ENCODE measurements at places on chromosomes 5 and 9.

- DNase-seq = no peak
These were observed 69.4 kb upstream of the ADAMTS2 start for GRCh38 chr5:179414459-179415261.

DNA sequence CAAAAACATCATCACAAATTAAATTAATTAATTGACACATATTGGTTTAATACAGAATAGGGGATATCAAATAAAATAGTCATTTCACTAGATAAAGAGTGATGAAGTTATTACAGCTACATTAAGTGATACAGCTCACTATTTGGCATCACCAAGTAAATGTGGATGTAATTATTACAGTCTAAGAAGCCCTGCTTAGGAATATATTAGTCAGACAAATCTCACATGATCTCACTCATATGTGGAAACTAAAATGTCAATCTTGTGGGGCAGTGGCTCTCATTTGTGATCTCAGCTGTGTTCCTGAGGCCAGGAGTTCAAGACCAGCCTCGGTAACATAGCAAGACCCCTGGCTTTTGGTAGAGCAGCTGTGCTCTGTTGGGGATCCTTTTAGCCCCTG, 233.4 kb upstream of the RGMB start:
- DNase-seq = no peak

- no peak for DNase-seq
These were observed 72.5 kb downstream of the MACROH2A1 start for GRCh38 chr5:135326296-135327254.

DNA sequence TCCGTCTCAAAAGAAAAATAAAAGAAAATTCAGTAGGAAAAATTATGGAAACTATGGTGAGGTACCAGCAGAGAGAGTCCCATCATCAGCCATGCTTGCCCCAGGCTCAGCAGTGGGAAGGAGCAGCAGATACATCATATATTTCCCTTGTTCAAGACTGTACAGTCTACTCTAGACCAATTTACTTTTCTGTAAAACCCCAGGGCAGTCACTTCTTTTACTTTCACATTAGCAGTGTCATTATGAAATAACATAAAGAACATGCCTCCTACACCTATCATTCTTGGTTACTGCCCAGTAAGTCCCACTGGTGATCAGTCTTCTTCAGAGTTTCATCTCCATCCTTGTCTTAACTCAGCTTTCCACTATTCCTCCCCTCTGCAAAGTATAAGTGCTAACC, 1145.0 kb downstream of the MAT2B start:
- no peak for DNase-seq

DNA sequence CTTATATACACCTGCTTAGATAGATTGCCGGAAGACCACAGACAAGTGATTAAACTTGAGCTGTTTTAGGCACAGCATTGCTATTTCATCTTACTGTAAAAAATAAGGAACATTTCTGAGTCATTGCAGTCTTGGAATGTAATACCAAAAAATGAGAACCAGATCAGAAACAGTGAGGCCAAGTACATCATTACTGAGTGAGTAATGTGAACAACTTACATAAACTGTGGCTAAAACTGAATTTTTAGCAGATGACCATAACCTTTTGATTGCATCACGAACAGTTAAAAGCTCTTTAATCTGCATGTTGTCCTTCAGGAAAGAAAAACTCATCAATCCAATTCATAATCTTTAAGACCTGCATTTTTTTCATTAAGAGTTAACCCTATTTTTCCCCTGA, 157.1 kb upstream of the FGF10 start:
- peak; percentile 94 for DNase-seq

- peak; percentile 50 for DNase-seq
These were observed 156.0 kb downstream of the SEC61B start for GRCh38 chr9:99377790-99378775.

DNA sequence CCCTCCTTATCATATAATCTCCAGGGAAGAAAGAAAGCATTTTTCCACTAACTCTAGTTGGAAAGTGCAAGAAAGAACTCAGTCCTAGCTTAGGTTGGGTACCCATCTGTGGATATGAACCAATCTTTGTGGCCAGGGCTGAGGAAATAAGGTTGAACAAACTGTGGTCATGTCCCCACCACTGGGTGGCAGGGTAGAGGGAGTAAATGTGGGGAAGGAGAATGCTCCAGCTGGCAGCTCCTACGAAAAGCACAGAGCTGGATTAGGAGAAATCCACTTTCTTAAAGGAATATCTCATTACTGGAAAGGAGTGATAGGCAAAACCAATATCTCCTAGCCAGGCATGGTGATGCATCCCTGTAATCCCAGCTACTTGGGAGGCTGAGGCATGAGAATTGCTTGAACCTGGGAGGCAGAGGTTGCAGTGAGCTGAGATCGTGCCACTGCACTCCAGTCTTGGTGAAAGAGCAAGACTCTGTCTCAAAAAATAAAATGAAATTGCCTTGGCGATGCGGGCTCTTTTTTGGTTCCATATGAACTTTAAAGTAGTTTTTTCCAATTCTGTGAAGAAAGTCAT, 175.1 kb downstream of the CCDC192 start:
- peak; percentile 40 for DNase-seq

- DNase-seq = no peak
These were observed 184.1 kb upstream of the ADRA1B start for GRCh38 chr5:159732220-159732619.

DNA sequence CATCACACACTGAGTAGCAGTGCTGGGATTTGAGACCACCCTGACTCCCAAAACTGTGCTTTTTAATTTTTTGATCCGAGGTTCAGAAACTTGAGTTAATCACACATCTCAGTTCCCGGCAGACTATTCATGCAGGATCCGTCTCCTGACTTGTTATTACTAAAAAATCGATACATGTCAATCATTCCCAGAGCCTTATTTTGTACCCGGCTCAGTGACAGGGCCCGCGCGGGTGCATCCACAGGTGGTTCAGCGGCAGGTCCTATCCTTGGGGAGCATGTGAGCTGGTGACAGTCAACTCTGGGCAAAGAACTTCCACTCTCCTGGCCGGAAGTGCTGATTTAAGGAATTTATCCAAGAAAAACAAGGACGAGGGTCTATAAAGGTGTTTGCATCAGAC, 95.9 kb upstream of the MVB12B start:
- no peak for DNase-seq

Data from fibroblast of lung (primary cell).